ENCODE measurements at places on chromosomes 5 and 9. TPM values are rescaled to one million over a fixed set of nuclear protein-coding genes. Genes with fewer than 3 reads are reported as not detected.

EDIL3 gene
- total RNA-seq, result 2.4 TPM

SPATA31E1 gene
- total RNA-seq, result not detected

FRMD3 gene
- 6.6 TPM for total RNA-seq

PPIC gene
- 17.9 TPM for total RNA-seq

NUTM2G gene
- total RNA-seq, result not detected

PCDHGB1 gene
- 1.4 TPM for total RNA-seq

PCDHGA8 gene
- total RNA-seq, result 0.61 TPM

PCDHB10 gene
- total RNA-seq, result not detected

ARL14EPL gene
- 0.17 TPM for total RNA-seq

SQSTM1 gene
- total RNA-seq, result 881 TPM

EIF4E1B gene
- not detected for total RNA-seq

SLC6A7 gene
- 0.03 TPM for total RNA-seq

CDHR2 gene
- not detected for total RNA-seq

C5orf63 gene
- 0.37 TPM for total RNA-seq

CCDC180 gene
- total RNA-seq, result 0.03 TPM

GLIPR2 gene
- 3.7 TPM for total RNA-seq

SH3GL2 gene
- total RNA-seq, result not detected

FCN1 gene
- not detected for total RNA-seq

IPPK gene
- 21.5 TPM for total RNA-seq

TMEM215 gene
- total RNA-seq, result not detected

All from HT1080 (cell line).